ENCODE measurements at places on chromosomes 4 and X. TPM values are rescaled to one million over a fixed set of nuclear protein-coding genes. Genes with fewer than 3 reads are reported as not detected.

GRCh38 chr4:73705056-73705432 lies 35.3 kb upstream of the CXCL8 start:
- DNase-seq: no peak

DNA sequence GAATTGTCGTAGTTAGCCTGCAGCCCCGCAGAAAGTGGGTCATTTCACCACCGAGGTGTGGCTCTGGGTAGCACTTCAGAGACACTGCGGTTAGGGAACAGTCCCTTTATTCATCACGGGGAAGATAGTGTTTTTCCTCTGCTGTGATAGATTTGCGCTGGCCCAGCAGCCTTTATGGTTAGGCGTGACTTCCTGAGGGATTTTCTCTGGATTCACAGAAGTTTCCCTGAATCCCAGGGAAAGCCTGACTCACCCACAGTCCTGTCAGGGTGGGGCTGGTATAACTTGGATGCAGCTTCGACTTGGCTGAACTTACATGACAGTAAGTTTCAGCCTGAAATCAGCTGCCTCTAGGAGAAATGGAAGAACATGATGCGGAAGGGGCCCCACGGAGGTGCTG lies 196.3 kb upstream of the HHIP start:
- DNase-seq: peak; percentile 15

PNMA6A gene
- polyA plus RNA-seq: 2.5 TPM

NEUROG2 gene
- polyA plus RNA-seq: not detected
